Activated T-helper 17 cell treated with anti-CD3 and anti-CD28 coated beads, Interleukin-2, amount 50 U/mL, for 72 hours (primary cell): ENCODE measurements at places on chromosomes 5 and 9. TPM values are rescaled to one million over a fixed set of nuclear protein-coding genes. Genes with fewer than 3 reads are reported as not detected.

Gene IL4
- total RNA-seq, result not detected

DNA sequence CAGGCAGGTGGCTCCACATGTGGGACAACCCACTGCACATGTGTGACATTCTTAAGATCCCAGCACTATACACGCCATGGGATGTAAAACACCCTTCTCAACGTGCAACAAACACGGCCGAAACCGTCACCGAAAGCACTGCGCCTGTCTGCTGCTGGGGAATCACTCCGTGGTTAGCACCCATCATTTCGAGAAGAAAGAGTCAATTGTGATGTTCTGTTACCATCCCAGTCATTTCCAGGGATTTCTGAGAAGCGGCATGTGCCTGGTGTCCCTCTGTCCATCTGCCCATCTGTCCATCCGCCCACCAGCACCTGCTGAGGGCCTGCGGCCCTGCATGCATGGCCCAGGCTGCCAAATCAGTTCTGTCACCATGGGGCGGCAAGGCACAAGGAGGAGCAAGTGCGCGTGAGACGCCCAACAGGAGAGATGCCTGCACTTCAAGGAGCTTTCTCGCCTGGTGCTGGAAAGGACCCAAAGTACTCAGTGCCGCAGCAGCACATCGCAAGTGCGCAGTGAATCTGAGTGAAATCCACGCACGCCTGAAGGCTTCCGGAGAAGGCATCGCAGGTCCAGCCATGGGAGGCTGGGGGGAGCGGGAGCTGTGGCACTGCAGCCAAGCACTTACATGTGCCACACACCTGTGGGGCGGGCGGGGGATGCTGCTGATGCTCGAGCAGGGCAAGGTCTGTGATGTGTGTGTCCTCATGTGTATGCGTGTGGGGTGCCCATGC is 38.0 kb downstream of the VAV2 start:
- peak; percentile 34 for ATAC-seq

DNA sequence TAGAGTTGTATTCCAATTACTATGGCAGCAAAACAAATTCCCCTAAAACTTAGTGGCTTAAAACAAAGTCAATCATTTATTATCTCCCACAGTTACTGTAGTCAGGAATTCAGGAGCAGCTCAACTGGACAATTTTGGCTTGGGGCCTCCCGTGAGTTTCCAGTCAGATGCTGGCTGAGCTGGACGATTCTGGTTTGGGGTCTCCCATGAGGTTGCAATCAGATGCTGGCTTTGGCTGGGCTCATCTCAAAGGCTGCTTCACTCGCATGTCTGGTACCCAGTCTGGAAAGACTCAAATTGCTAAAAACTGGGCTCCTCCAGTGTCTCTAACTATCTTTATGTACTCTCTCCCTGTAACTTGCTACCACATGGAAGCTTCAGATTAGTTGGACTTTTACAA is 130.1 kb downstream of the C5orf15 start:
- no peak for ATAC-seq

DNA sequence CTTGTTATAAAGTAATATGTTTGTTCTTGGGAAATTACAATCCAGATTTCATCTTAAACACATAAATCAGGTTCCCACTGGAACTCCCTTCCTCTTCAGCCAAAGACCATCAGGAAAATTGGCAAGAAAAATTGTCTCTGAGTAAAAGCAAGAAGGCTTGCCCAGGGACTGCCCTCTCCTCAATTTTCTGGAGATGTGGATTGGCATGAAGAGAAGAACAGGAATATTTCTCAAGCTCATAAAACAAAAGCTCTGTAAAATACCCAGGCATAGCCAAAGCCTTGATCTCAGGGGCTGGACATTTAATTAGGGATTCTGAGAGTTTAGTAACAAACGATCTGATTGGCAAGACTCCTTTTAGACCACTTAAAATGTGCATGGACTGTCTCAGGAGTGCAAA is 223.4 kb downstream of the ZNF608 start:
- no peak for ATAC-seq

DNA sequence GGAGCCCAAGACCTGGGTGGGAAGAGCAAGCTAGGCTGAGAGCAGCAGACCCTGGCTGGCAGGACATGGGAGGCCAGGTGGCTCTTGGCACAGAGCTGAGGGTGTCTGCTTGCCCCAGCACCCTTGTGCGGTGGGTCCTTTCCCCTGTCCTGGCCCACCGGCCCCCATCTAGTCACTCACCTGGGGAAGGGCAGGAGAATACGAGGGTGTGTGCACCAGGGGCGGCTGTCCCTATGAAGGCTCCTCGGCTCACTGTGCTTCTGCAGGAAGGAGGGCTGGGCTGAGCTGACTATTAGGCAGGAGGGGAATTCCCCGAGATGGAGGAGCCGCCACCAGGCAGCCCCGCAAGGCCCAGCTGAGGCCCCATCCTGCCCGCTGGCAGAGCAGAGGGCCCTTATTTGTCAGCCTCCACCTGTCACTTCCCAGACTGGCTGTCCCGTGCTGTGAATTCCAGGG is 6.1 kb upstream of the TNIP1 start:
- ATAC-seq, result peak; percentile 75

DNA sequence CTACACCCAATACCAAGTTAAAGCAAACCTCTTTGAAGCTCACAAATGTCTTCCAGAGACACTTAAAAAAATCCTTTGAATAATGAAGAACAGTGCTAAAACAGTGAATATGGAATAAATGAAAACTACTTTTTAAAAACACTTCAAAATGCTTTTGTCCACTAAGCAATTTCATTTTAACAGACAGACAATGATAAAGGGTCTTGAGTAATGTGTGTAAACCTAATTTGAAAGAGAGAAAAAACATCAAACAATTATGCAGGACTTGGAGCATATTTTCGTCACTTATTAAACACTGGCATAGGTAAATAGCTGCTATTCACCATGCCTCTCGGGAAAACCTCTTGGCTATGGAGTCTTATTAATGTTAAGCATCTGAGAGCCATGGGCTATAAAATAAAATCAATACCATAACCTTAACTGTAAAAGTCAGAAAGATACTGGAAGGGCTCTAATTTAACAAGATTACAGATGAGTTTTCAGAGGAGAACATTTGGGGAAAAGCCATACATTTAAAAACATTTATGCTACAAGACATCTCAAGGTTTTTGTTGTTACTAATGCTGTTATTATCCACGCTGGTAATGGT is 177.8 kb downstream of the NFIB start:
- no peak for ATAC-seq
